ENCODE measurements at places on chromosomes 13 and 19.
A peak's percentile ranks its signal among the peaks of the same experiment; 100 is the strongest.

GRCh38 chr13:113040597-113041292 lies 64.8 kb upstream of the F7 start:
- DNase-seq = no peak

GRCh38 chr19:12695096-12695495 lies 1.3 kb downstream of the FBXW9 start:
- no peak for DNase-seq

- DNase-seq = peak; percentile 75
Observed at GRCh38 chr19:41872775-41873647, 4.1 kb upstream of the CD79A start.

GRCh38 chr13:73578251-73578875 lies 519.6 kb downstream of the KLF5 start:
- DNase-seq = no peak

- no peak for DNase-seq
Observed at GRCh38 chr19:3073159-3073563, 10.9 kb upstream of the TLE5 start.
